Psoas muscle (tissue), 8 donors: ENCODE measurements at places on chromosomes 2 and 18. TPM values are rescaled to one million over a fixed set of nuclear protein-coding genes. Genes with fewer than 3 reads are reported as not detected.

CD8B2 gene
- total RNA-seq, result not detected

KCTD1 gene
- total RNA-seq, result 3.5 TPM

NEB gene
- 7,132 TPM for total RNA-seq

IL36G gene
- total RNA-seq, result not detected

GALNT3 gene
- total RNA-seq, result not detected

EPAS1 gene
- total RNA-seq, result 80.4 TPM

DNAH7 gene
- total RNA-seq, result 0.16 TPM

ARHGEF33 gene
- 0.15 TPM for total RNA-seq

IGFBP5 gene
- total RNA-seq, result 451 TPM

GPR75 gene
- total RNA-seq, result 1.3 TPM

EFR3B gene
- 2.1 TPM for total RNA-seq

KLHL30 gene
- 175 TPM for total RNA-seq

DNA sequence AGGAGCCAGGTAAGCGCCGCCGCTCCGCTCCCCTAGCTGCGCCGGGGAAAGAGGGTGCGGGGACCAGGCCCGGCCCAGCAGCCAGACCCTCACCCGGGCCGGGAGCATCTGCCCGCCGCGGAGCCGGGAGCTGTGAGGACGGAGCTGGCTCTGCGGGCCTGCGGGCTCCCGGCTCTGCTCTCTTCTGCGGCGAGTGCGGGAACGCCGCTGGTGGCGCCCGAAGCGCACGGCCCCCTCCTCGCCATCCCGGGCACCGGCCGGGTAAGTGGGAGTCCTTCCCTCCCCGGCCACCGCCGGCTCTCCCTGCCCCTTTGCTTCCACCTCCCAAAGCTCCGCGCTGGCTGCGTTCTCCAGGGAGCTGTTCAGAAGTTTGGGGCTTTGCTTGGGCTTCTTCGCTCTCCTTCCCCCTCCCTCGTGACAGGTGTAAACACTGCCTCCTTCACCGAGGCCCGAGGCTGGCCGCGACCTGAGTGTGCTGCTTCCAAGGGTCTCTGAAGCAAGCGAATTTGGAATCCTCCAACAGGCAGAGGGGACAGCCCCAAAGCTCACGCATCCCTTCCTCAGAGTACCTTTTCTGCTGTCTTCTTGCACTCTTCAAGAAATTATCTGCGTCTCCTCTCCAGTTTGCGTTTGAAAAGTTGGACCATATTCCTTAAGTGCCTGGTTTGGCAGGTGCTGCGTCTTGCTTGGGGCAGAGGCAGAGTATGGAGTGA lies 632 bp downstream of the AFTPH start:
- DNase-seq, result no peak

DNA sequence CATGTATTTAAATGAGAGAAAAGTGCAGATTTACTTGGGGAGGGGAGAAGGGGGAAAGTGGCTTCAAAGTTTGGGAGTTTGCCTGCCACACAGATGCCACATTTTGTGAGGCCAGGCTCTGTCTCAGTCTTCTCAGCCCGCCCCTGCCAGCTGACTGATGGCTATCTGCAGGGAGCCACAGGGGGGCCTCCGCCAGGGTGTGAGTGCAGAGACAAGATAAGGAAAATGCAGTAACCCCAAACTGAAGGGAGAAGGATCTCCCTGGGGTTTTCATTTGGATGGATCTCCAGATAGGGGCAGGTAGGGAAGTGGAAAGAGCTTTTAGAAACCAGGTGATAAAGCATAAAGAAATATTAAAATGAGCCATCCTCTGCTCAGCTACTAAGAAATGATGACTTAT lies 128.8 kb downstream of the ZNF521 start:
- no peak for DNase-seq

GRCh38 chr2:17539611-17540092 lies 844 bp upstream of the VSNL1 start:
- no peak for DNase-seq

- DNase-seq, result no peak
Measured at GRCh38 chr2:157803952-157804351, 72.2 kb downstream of the ACVR1 start.

DNA sequence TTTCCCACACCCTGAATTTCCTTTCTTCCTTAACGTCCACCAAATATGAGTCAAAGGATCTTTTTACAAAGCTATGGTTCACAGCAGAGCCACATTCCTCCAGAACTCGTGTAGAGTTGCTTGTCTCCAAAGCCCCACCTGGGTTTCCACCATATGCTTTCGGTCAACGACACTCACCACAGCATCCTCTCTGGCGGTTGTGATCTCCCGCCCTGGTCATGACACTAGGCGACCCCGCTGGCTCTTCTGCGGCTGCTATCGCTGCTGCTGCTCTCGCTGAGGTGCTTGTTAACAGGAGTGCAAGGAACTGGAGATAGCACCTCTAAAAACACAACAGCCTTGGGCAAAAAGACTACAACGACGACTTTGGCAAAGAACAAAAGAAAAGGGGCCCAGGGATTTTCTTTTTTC lies 340 bp downstream of the SLC40A1 start:
- DNase-seq, result peak; percentile 21

DNA sequence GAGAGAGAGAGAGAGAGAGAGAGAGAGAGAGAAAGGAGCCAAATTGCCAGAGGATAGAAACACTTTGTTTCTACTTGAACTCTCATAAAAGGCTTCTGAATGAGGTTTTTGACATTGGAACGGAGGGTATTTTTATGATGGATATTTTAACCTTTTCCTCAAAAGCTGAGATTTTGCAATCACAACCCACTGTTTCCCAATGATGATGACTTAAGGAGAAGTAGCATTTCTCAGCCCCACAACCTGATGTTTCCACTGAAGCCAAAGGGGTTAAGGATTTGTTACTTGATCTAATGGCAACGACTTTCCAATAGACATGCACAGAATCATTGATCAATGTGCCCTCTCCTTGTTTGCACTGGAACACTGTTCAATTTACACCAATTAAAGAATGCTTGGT lies 67.1 kb upstream of the POU3F3 start:
- no peak for DNase-seq

GRCh38 chr2:134301099-134301927 lies 47.4 kb downstream of the MGAT5 start:
- DNase-seq, result no peak

GRCh38 chr2:237735798-237736197 lies 62.8 kb upstream of the RBM44 start:
- no peak for DNase-seq

- DNase-seq, result no peak
Measured at GRCh38 chr2:72581560-72582181, 244.2 kb downstream of the EXOC6B start.

- DNase-seq, result no peak
Measured at GRCh38 chr2:96580771-96581170, 44.2 kb downstream of the ARID5A start.

DNA sequence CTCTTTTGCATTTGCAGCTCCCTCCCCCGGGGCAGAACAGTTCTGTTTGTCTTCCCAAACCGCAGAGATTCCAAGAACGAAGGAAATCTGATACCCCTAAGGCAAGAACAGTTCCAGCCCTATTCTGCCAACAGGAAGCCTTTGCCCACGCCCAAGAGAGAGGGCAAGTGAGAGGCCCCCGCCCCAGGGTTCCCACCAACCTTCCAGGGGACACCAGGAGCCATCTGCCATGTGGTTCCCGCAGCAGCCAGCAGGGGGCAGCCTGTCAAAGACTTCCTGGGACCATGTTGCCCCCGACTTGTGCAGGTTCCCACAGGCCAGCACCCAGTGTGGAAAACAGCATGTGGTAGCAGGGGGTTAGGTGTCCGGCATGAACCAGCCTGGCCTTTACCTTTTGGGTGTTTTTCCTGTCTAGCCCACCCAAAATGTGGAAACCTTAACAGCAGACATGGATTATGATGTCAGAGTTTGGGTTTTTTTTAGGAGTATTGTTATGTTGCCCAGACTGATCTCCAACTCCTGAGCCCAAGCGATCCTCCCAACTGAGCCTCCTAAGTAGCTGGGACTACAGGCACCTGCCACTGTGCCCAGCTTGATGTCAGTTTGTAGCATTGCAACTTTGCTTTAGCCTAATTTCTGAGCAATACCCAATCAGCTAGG lies 21.7 kb upstream of the EFHD1 start:
- peak; percentile 74 for DNase-seq

DNA sequence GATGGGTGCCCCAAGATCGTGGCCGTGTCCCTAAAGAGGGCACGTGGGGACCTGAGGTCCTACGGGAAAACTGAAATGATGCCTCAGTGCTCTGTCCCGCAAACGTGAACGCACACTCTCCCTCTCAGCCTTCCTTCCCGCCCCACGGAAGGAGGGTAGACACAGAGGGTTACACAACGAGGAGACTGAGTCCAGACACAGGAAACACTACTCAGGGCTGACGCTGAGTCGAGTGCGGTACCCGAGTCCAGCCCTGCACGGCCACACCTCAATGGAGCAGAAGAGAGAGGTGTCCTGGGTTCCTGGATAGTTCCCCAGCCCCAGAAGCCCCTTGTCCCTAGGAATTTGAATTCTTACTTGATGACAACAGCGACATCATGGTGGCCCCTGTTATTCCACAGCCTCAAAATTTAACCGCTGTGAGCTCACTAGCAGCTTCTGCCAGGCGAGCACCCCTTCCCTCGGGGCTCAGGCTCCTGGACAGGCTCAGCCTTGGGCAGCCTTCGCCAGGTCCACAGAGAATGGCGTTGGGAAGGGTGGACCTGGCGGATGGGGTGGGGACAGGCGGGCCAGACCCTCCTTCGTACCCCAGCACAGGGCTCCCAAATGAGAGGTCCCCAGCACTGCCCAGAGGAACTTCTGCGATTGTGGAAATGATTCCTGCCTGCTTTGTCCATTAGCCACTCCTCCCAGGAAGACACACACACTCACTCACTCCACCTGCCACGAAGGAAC lies 980 bp upstream of the RNPEPL1 start:
- DNase-seq, result peak; percentile 29

- no peak for DNase-seq
Measured at GRCh38 chr2:181430406-181431118, 26.6 kb upstream of the ITGA4 start.

GRCh38 chr2:66433945-66434678 lies 813 bp upstream of the MEIS1 start:
- DNase-seq, result peak; percentile 80

GRCh38 chr18:36593641-36594040 lies 235.2 kb downstream of the TPGS2 start:
- DNase-seq, result no peak

- no peak for DNase-seq
Measured at GRCh38 chr18:12840382-12840781, 43.7 kb downstream of the PTPN2 start.

DNA sequence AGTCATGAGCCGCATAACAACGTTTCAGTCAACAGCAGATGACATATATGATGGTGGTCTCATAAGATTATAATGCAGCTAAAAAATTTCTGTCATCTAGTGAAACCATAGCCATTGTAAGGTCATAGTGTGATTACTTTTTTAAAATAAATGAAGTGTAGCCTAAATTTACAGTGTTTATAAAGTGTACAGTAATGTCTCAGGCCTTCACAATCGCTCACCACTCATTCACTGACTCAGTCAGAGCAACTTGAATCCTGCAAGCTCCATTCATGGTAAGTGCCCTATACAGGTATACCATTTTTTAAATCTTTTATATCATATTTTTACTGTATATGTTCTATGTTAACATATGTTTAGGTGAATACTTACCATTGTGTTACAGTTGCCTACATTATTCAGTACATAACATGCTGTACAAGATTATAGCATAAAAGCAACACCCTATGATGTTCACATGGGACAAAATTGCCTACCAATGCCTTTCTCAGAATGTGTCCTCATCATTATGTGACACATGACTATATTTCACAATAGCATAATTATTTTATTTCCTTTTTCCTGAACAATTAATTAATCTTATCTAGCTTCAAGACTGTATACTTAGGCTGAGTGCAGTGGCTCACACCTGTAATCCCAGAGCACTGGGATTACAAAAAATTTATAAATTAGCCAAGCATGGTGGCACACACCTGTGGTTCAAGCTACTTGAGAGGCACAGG lies 1115.9 kb upstream of the ZEB2 start:
- no peak for DNase-seq

- peak; percentile 56 for DNase-seq
Measured at GRCh38 chr2:240992572-240993291, 5.7 kb upstream of the SNED1 start.

- no peak for DNase-seq
Measured at GRCh38 chr2:233980955-233981561, 63.9 kb downstream of the TRPM8 start.

- no peak for DNase-seq
Measured at GRCh38 chr18:3234457-3234856, 13.1 kb upstream of the MYL12A start.

DNA sequence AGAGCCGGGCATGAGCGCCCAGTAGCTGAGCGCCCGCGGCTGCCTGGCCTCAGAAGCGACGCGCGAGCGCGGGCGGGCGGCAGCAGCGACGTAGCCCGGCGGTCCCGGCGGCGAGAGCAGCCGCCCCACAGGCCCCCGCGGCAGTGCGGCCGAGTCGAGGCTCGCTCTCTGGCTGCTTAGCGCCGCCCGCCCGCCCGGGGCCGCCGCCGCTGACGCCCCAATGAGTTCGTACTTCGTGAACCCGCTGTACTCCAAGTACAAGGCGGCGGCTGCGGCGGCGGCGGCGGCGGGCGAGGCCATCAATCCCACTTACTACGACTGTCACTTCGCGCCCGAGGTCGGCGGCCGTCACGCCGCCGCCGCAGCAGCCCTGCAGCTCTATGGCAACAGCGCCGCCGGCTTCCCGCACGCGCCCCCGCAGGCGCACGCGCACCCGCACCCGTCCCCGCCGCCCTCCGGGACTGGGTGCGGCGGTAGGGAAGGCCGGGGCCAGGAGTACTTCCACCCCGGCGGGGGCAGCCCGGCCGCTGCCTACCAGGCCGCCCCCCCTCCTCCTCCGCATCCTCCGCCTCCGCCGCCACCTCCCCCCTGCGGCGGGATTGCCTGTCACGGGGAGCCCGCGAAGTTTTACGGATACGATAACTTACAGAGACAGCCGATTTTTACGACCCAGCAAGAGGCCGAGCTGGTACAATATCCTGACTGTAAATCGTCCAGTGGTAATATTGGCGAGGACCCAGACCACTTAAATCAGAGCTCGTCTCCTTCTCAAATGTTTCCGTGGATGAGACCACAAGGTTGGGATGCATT lies 847 bp downstream of the HOXD8 start:
- DNase-seq, result peak; percentile 77

DNA sequence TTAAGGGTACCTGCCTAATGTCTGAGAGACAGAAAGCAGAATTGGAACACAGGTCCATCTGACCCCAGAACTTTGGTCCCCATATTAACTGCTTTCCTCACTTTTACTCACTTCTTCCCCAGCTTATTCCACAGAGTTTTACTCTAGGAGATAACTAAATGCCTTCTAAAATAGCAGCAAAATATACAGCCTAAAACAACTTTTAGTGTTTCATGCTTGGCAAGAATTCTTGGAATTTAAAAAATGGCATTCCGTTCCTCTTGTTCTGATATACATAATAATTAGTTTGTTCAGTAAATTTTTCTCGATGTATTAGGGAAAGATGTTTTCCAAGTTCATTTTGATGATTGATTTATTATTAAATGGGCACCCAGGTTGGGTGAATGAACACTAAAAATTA lies 151.9 kb downstream of the FHOD3 start:
- no peak for DNase-seq
